ENCODE measurements at places on chromosomes 16 and 17.

DNA sequence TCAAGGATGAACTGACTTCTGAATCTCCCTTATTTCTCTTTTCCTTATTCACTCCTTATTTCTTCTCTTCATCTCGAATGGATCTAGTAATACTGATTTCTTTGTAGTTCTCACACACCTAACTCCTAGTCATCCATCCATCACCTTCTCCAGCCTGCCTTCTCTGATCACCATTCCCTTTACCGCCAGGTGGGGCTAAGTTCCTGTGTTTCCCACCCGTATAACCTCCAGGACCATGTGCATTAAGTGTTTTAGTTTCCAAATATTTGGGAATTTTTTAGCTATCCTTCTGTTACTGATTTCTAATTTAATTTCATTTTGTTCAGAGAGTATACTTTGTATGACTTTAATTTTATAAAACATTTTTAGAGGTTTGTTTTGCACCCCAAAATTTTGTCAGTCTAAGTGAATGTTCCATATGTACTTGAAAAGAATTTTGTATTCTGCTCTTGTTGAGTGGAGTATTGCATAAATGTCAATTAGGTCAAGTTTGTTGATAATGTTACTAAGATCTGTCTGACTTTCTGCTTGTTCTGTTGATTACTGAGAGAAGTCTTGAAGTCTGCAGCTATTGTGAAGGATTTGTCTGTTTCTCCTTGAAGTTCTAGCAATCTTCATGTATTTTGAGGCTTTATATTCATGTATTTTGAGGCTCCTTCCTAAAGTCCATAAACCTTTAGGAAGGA lies 8.8 kb downstream of the BPTF start:
- DNase-seq = no peak

DNA sequence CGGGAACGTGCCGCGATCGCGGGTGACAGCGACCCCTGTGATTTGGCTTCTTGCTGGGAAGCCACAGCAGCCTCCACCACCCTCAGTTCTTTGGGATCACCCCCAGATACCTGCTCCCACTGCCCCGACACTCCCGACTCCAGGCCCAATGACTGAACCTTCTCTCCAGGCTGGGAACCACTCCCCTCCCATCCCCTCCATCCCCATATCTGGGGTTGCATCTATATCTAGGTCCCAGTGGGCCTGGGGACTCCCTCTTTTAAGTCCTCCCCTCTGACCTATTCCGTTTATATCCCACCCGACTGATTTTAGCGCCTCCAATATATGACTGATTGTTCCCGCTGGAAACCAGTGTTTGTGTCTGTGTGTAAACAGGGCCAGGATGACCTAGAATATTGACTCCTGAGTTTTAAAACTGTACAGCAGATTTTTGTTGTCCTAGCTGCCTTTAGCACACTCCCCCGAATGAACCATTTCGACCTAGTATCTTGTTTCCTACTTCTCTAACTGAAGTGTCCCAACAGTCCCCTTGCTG lies 667 bp downstream of the PSMD3 start:
- no peak for DNase-seq

DNA sequence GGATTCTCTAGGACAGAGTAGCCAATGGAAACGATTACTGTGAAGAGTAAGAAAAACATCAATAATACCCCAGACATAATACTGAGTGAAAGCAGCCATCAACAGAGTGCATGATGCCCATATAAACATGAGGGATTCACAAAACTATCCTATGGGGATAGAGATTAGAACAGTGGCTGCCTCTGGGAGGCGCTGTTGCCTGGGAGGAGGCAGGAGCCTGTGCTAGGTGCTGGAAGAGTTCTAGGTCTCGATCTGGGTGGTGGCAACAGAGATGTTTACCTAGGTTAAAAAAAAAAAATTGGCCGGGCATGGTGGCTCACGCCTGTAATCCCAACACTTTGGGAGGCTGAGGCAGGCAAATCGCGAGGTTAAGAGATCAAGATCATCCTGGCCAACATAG lies 7.9 kb downstream of the FA2H start:
- no peak for DNase-seq

- DNase-seq = no peak
Observed at GRCh38 chr17:83104577-83105505, 25.4 kb downstream of the METRNL start.

- no peak for DNase-seq
Observed at GRCh38 chr17:37769050-37769449, 24.2 kb upstream of the HNF1B start.

DNA sequence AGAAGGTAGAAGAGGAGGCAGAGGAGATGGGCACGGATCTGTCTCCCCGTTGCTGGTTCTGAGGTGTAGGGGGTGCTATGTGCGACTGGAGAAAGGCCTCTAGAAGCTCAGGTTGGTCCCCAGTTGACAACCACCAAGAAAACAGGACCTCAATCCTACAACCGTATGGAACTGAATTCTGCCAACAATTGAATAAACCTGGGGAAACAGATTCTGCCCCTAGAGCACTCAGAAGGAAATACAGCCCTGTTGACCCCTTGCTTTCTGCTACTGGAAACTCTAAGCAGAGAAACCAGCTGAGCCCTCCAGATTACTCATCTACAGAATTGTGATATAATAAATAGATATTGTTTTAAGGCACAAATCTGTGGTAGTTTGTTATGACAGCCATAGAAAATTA lies 313.0 kb upstream of the GOT2 start:
- DNase-seq = no peak

DNA sequence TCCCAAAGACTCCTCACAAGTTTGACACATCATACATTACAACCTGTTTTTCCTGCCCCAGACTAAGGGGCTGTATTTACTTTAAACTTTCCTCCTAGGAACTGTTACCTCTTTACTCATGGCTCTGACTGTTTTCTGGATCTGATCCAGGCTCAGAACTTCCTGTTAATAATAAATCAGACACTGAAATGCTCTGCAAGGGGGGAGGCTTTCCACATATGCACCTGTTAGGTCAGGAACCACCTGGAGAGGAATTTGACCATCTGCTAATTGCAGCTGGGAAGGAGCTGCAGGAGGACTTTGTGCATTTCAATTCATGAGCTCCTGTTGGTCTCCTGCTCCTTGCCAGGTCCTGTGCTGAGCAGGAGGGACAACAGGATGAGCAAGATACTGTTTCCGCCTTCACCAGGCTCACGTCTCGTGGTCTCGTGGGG lies 476.9 kb upstream of the CDH5 start:
- no peak for DNase-seq

GRCh38 chr16:50066482-50067289 lies 916 bp downstream of the HEATR3 start:
- DNase-seq = no peak

- peak; percentile 18 for DNase-seq
Observed at GRCh38 chr17:8964801-8965393, 610 bp downstream of the PIK3R5 start.

Data from activated naive CD4-positive, alpha-beta T cell (primary cell).